ENCODE measurements at places on chromosomes 13 and 19. TPM values are rescaled to one million over a fixed set of nuclear protein-coding genes. Genes with fewer than 3 reads are reported as not detected.

The ZNF383 gene
- total RNA-seq, result 16.3 TPM

The NALCN gene
- total RNA-seq, result not detected

The CYP2S1 gene
- total RNA-seq, result not detected

The TMC4 gene
- not detected for total RNA-seq

The KIR2DL3 gene
- not detected for total RNA-seq

The ARHGAP45 gene
- total RNA-seq, result 138 TPM

The KLK15 gene
- total RNA-seq, result not detected

The CRX gene
- 0.11 TPM for total RNA-seq

The LGALS14 gene
- total RNA-seq, result not detected

The TNFRSF19 gene
- total RNA-seq, result not detected

The MEF2B gene
- total RNA-seq, result 295 TPM

The PSG11 gene
- not detected for total RNA-seq

The KCNRG gene
- total RNA-seq, result not detected

The NLRP11 gene
- total RNA-seq, result 112 TPM

The ZNF835 gene
- total RNA-seq, result not detected

The SYNGR4 gene
- total RNA-seq, result 1.0 TPM

The CLEC17A gene
- total RNA-seq, result 27.4 TPM

The CGB8 gene
- total RNA-seq, result not detected

The FXYD3 gene
- 0.88 TPM for total RNA-seq

The KRTDAP gene
- not detected for total RNA-seq

The FLT1 gene
- total RNA-seq, result 2.3 TPM

The TNNT1 gene
- total RNA-seq, result 11.2 TPM

The PTGIR gene
- not detected for total RNA-seq

The KCNN4 gene
- total RNA-seq, result 40.0 TPM

The TMEM59L gene
- total RNA-seq, result 0.89 TPM

The KHSRP gene
- 499 TPM for total RNA-seq

The ZFP14 gene
- 6.2 TPM for total RNA-seq

The ZNF134 gene
- 11.0 TPM for total RNA-seq

The SERTAD1 gene
- 6.1 TPM for total RNA-seq

The ZNF540 gene
- 0.39 TPM for total RNA-seq

The TNNI3 gene
- not detected for total RNA-seq

The EFNB2 gene
- 0.31 TPM for total RNA-seq

The ZFP28 gene
- not detected for total RNA-seq

The OXGR1 gene
- not detected for total RNA-seq

The HS6ST3 gene
- total RNA-seq, result not detected

The SYT3 gene
- 0.33 TPM for total RNA-seq

The GAPDHS gene
- not detected for total RNA-seq

The AMER2 gene
- not detected for total RNA-seq

The PLPP2 gene
- 0.80 TPM for total RNA-seq

The KLK2 gene
- total RNA-seq, result not detected

Measured in OCI-LY7 (cell line).